ENCODE measurements at places on chromosomes 5 and 9. TPM values are rescaled to one million over a fixed set of nuclear protein-coding genes. Genes with fewer than 3 reads are reported as not detected.

Gene CEP78
- total RNA-seq: 52.8 TPM

- DNase-seq: no peak
Measured at GRCh38 chr5:16857635-16858034, 78.5 kb downstream of the MYO10 start.

- no peak for DNase-seq
Measured at GRCh38 chr5:87722286-87722685, 309.6 kb upstream of the CCNH start.

Gene TAF11L3
- not detected for total RNA-seq

- DNase-seq: no peak
Measured at GRCh38 chr5:119264186-119264585, 91.6 kb upstream of the TNFAIP8 start.

- DNase-seq: no peak
Measured at GRCh38 chr5:5795074-5795771, 372.7 kb downstream of the ICE1 start.

- no peak for DNase-seq
Measured at GRCh38 chr9:27183701-27184100, 74.7 kb downstream of the TEK start.

Gene CHSY3
- total RNA-seq: 1.2 TPM

DNA sequence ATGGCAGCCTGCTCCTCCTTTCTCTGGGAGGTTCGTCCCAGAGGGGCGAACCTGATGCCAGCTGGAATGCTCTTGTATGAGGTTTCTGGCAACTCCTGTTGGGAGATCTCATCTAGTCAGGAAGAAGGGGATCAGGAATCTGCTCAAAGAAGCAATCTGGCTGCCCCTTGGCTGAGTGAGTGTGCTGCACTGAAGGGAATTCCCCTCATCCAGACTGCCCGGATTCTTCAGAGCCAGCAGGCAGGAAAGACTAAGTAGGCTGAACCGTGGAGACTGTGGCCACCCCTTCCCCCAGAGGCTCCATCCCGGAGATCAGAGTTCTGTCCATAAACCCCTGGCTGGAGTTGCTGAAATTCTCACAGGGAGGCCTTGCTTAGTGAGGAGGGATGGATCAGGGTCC, 476.0 kb downstream of the CSNK1G3 start:
- DNase-seq: no peak

GRCh38 chr5:141742866-141743851, 61.1 kb upstream of the ARAP3 start:
- peak; percentile 92 for DNase-seq

DNA sequence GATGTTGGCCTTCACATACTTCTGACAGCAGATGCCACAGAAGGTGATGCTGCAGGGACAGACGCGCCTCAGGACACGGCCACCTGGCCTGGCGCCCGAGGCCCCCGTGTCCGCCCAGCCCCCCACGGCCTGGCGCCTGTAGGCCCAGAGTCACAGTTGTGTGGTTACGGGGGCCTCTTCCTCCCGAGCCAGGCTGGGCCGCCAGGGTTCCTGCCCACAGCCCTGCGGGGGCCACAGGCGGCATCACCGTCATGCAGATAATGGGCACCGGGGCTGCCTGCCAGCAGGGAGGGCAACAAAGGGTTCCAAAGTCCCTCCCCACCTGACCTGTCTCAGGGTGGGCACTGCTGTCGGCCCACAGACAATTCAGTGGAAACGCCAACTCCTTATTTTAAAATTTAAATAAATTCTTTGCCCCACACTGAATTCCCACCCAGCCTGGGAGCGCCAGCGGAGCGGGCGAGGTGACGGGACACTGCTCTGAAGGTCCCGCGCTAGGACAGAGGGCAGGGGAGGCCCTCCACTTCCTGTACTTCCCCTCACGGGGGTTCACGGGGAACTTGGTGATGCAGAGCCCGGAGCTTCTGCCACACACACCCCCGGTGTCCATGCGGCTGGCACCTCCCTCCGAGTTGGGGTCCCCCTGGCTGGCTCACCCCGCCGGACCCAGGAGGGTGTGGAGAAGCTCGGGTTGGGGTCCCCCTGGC, 40.6 kb downstream of the EXOC3 start:
- DNase-seq: no peak

GRCh38 chr9:107462691-107463090, 26.9 kb downstream of the KLF4 start:
- no peak for DNase-seq

GRCh38 chr9:21778304-21778703, 24.1 kb upstream of the MTAP start:
- no peak for DNase-seq

Gene IFNA21
- not detected for total RNA-seq

- no peak for DNase-seq
Measured at GRCh38 chr5:171801-172331, 19.4 kb upstream of the LRRC14B start.

- DNase-seq: no peak
Measured at GRCh38 chr9:87502391-87503221, 4.9 kb downstream of the DAPK1 start.

DNA sequence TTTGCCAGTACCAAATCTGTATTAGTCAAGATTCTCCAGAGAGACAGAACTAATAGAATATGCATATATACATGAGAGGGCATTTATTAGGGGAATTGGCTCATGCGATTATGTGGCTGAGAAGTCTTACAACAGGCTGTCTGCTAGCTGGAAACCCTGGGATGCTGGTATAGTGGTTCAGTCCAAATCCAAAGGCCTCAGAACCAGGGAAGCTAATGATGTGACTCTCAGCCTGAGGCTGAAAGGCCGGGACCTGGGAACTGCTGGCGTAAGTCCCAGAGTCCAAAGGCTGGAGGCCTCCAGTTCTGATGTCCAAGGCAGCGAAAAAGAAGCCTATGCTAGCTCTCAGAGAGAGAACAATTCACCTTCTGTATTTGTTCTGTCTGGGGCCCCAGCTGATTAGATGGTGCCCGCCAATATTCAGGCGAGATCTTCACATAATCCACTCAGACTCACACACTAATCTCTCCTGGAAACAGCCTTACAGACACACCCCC, 84.1 kb downstream of the KIAA1958 start:
- no peak for DNase-seq

GRCh38 chr9:15305470-15305869, 1.5 kb downstream of the TTC39B start:
- DNase-seq: no peak

DNA sequence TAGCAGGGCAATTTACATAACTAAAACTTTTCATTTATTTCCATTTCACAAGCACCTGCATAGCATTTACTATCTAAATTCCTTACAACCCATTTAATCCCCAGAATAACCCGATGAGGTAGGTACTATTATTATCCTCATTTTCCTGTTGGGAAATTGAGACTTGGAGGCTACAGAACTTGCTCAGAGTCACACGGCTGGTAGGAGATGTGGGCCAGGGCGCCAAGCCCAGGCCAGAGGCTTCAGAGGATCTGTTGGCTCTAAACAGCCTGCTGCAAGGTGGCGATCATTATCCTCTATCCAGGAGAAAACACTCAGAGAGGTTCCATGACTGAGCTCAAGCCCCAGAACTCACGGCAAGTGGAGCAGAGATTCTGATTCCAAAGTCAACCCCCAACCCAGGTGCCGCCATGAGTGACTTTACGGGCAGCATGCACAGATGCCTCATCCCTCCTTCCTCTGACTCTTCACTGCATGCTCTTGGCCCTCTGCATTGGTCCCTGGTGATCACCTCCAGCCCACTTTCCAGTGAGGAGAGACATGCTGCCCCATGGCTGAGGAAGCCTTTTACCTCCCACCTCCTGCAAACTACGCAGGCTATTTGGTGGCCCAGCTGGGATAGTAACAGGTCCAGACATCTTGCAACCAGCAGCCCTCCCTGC, 168.4 kb upstream of the FSTL4 start:
- DNase-seq: no peak

DNA sequence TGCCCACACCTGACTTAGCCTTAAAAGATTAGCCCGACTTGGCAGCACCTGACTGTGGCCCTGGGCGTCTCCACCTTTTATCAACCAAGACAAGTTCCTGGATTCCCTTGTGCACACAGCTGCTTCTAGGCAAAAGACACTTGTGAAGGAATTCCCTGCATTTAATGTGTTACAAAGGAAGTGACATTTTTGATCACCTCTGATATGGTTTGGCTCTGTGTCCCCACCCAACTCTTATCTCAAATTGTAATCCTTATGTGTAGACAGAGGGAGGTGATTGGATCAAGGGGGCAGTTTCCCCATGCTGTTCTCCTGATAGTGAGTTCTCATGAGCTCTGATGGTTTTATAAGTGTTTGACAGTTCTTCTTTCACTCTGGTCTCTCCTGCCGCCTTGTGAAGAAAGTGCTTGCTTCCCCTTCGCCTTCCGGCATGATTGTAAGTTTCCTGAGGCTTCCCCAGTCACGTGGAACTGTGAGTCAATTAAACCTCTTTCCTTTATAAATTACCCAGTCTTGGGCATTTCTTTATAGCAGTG, 2.6 kb upstream of the CPEB4 start:
- no peak for DNase-seq

Gene FBP2
- total RNA-seq: not detected

GRCh38 chr5:107380654-107381053, 290.1 kb downstream of the EFNA5 start:
- DNase-seq: no peak

Gene PCDHGA7
- 1.1 TPM for total RNA-seq

- no peak for DNase-seq
Measured at GRCh38 chr9:133536536-133536935, 2.0 kb downstream of the ADAMTSL2 start.

- no peak for DNase-seq
Measured at GRCh38 chr9:116313638-116314037, 160.0 kb downstream of the PAPPA start.

DNA sequence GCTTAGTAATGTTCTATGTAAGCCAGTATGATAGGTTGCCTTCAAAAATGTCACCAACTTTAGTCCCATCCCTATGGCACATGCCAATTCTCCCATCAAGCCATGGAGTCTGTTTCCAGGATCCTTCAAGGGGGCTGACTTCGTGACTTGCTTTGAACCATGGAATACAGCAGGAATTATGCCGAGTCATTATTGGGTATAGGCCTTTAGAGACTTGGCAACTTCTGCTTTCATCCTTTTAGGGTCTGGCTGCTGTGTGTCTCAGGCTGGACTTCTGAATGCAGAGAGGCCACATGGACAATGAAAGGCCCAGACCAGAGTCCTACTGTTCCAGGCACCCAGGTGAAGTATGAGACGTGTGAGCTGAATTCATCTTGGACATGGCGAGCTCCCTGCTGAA, 109.8 kb downstream of the DENND1A start:
- DNase-seq: no peak

GRCh38 chr9:97744710-97745708, 47.9 kb upstream of the XPA start:
- DNase-seq: peak; percentile 84

- DNase-seq: no peak
Measured at GRCh38 chr5:162703914-162704313, 636.3 kb downstream of the GABRG2 start.
